Fibroblast of skin of abdomen (primary cell): ENCODE measurements at places on chromosomes 1 and 21.

- peak; percentile 96 for DNase-seq
Observed at GRCh38 chr1:93615582-93616150, 66.0 kb downstream of the BCAR3 start.

- no peak for DNase-seq
Observed at GRCh38 chr1:2506007-2506860, 20.2 kb downstream of the PANK4 start.

- DNase-seq = peak; percentile 55
Observed at GRCh38 chr1:200302192-200302920, 107.5 kb downstream of the ZNF281 start.

DNA sequence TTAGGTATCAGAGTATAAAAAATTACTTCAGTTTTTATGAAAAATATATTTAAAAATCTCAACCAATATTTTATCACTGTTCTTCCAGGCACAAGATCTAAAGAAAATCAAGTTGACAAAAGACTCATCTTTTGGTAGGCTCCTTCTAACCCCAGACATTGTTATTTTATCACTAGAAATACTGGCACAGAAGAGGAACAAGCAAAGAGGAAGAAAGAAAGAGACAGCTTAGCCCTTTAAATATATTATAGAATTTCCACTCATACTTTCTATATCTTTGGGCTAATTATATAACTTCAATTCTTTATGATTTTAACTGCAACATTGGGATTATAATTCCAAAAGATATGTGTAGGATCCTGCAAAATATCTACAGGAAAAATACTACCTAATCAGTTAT lies 32.4 kb downstream of the SPTA1 start:
- DNase-seq = no peak

DNA sequence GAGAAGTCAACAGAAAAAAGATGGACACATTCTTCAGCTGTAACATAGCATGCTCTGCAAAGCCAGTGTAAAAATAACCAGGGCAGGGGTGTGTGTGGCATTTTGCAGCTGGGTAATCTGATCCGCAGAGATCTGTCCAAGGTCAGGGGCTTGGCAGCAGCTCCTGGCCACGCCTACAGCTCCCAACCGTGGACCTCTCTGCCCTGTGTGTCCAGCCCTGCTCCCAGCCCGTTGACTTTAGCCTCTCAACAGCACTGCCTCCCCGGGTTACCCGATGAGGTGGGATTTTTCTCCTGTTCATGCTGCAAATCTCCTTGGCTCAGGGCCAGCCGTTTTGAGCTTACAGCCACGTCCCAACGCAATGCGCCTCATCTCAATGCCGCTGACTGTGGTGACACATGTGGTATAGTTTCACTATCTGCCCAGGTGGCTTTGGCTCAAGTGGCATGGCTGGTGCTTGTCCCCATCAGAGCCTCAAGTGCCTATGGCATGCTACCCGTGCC lies 68.1 kb downstream of the VWA5B1 start:
- no peak for DNase-seq
